Cardiac muscle cell (in vitro differentiated cells and primary cell): ENCODE measurements at places on chromosomes 3 and 15. TPM values are rescaled to one million over a fixed set of nuclear protein-coding genes. Genes with fewer than 3 reads are reported as not detected.
A peak's percentile ranks its signal among the peaks of the same experiment; 100 is the strongest.

DNA sequence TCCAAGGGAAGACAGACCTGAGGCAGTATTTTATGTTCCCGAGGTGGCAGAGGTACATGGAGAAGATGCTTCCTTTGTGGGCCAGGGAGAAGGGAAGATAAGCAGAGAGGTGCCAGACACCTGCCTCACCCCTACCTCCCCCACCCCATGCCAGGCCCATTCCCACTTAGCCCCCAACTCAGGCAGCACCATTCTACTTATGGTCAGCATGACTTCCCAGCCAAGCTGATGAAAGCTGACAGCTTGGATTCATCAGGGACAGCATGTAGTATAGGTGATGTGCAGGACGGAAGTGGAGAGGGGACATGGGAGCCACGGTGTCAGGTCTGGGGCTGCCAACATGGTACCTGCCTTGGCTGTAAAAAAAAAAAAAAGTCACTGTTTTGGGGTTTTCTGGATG, 57.5 kb upstream of the CSPG4 start:
- no peaks in the 10 kb centered on the region for H3K4me1 ChIP-seq
- H3K27me3 ChIP-seq: no peaks in the 10 kb centered on the region
- no peaks in the 10 kb centered on the region for H3K36me3 ChIP-seq
- DNase-seq: no peak
- no peak overlapping the region for H3K27ac ChIP-seq

DNA sequence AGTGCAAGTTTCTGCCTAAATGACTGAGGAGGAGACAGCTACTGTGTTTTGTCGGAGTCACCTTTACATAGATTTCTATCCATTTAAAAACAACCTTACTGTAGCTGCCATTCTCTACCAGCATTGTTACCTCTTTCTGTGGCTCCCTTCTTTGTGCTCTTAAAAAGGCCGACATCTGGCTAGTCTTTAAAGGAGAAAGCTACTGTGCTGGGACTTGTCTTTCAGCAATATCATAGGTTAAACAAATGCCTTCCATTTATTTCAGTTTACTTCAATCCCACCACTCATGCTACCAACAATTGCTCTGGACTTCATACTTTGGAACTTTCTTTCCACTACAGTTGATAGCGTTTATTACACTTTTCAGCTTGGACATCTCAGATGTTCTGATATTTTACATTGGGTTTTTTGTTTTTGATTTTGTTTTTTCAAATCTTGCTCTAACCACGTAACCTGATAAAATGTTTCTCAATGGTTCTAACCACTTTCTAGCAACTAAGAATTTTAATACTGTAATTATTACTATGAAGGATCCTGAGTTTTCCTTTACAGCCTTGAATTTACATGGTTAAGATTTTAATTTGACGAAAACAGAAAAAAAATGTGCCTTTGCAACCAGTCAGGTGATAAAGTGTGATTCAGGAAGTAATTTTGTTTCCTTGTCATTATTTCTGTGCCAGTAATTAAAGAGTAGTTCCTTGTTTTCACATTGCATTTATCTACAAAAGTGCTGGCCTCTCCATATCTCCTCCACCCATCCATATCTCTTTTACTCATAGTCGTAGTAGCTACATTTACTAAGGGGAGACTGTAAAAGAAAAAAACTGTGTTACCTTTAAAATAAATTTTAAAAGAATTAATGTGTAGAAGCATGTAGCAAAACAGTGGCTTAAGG, 1.3 kb upstream of the CBLB start:
- peak overlapping the region; percentile 91 for H3K4me3 ChIP-seq
- H3K4me1 ChIP-seq: peaks cover 33% of the 10 kb centered on the region
- peaks cover 2% of the 10 kb centered on the region for H3K36me3 ChIP-seq
- H3K27me3 ChIP-seq: no peaks in the 10 kb centered on the region
- H3K27ac ChIP-seq: peak overlapping the region; percentile 85

GRCh38 chr3:116148881-116149851, 296.1 kb downstream of the LSAMP start:
- H3K27me3 ChIP-seq: no peaks in the 10 kb centered on the region
- H3K27ac ChIP-seq: no peak overlapping the region
- H3K4me1 ChIP-seq: no peaks in the 10 kb centered on the region
- DNase-seq: no peak
- H3K36me3 ChIP-seq: no peaks in the 10 kb centered on the region

DNA sequence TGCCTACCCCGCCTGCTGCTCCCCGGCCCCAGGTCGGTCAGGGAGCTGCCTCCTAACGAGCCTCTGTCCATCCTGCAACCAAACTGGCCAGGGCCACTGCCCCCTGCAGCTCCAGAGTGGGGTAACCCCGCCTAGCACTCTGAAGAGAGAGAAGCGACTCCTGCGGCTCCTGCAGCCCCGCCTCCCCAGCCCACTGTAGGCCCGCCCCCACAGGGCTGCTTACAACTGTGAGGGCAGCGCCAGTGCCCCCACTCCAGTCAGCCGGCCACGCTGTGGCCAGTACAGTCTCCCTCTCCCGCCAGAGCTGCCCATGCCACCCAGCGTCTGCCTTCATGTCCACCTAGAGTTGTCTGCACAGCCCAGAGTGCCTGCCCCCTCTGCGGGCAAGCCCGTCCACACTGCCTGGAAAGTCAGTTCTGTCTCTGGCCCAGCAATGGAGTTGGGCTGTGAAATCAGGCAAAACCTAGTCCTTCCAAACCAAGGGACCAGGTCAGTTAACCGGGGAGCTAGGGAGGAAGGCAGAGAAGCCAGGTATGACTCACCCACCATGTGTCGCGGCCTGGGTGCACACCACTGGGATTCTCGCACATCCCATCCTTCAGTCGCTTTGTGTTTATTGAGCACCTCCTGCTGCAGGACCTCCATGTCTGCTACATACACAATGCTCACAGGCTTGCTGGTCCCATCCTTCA, 2.4 kb downstream of the UCN2 start:
- H3K27me3 ChIP-seq: no peaks in the 10 kb centered on the region
- DNase-seq: peak; percentile 92
- H3K36me3 ChIP-seq: no peaks in the 10 kb centered on the region
- peak overlapping the region; percentile 35 for H3K4me3 ChIP-seq

GRCh38 chr3:58027704-58028317, 19.6 kb downstream of the FLNB start:
- no peaks in the 10 kb centered on the region for H3K4me1 ChIP-seq
- no peak for DNase-seq
- H3K36me3 ChIP-seq: no peaks in the 10 kb centered on the region
- H3K4me3 ChIP-seq: no peak overlapping the region
- no peaks in the 10 kb centered on the region for H3K27me3 ChIP-seq

DNA sequence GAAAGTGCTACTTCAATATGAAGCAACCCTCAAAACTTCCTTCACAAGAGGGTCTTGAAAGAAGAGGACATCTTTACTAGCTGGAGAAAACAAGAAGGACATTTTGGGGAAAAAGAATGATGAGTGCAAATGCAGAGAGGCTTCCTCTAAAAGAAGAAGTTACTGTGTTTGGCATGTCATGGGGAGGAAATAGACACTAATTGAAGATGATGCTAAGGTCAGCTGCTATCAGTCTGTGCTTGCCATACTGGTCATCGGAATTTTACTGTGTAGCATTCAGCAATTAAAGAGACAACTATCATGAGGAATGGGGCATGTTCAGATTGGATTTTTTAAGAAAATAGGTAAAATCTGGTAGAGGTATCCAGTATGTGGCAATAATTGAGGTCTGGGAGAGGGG, 60.0 kb downstream of the THRB start:
- H3K36me3 ChIP-seq: no peaks in the 10 kb centered on the region
- peaks cover 16% of the 10 kb centered on the region for H3K4me1 ChIP-seq
- no peak for DNase-seq
- H3K4me3 ChIP-seq: no peak overlapping the region

GRCh38 chr3:57227930-57228751, 612 bp downstream of the APPL1 start:
- H3K4me1 ChIP-seq: peaks cover 10% of the 10 kb centered on the region
- H3K27me3 ChIP-seq: no peaks in the 10 kb centered on the region
- peak overlapping the region; percentile 63 for H3K27ac ChIP-seq
- H3K4me3 ChIP-seq: peak overlapping the region; percentile 73
- peak; percentile 64 for DNase-seq
- H3K36me3 ChIP-seq: no peaks in the 10 kb centered on the region

DNA sequence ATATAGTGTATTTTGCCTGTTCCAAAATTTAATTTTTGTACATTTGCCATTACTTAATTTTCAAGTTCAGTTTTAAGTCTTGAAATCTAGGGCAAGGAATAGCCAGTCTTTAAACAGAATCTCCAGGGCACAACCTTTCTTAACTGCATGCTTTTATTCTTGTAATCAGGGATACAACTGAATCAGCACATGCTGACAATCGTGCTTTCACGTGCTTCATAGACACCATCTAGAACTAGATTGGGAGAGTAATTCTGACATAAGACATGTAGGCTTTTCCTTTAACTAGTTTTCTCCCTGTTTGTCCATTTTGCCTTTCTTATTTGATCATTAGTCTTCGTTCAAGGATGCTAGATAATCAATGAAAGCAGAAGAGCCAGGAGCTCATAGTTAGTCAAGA, 650.4 kb upstream of the CADM2 start:
- no peak overlapping the region for H3K4me3 ChIP-seq
- no peak for DNase-seq
- H3K27me3 ChIP-seq: no peaks in the 10 kb centered on the region
- no peaks in the 10 kb centered on the region for H3K36me3 ChIP-seq
- no peak overlapping the region for H3K27ac ChIP-seq
- H3K4me1 ChIP-seq: no peaks in the 10 kb centered on the region

- no peaks in the 10 kb centered on the region for H3K4me1 ChIP-seq
- peak; percentile 45 for DNase-seq
- H3K36me3 ChIP-seq: peaks cover 19% of the 10 kb centered on the region
- H3K4me3 ChIP-seq: peak overlapping the region; percentile 76
- H3K27me3 ChIP-seq: no peaks in the 10 kb centered on the region
- peak overlapping the region; percentile 87 for H3K27ac ChIP-seq
Measured at GRCh38 chr15:63156755-63157117, 541 bp downstream of the RPS27L start.

- no peaks in the 10 kb centered on the region for H3K27me3 ChIP-seq
- H3K36me3 ChIP-seq: no peaks in the 10 kb centered on the region
- H3K4me3 ChIP-seq: no peak overlapping the region
- H3K4me1 ChIP-seq: no peaks in the 10 kb centered on the region
Measured at GRCh38 chr3:150998996-150999395, 26.5 kb upstream of the CLRN1 start.

SPESP1 gene
- polyA plus RNA-seq: not detected in 2 replicates

GRM7 gene
- 0.34 and 0.62 TPM in 2 replicates for polyA plus RNA-seq

ATP2B2 gene
- polyA plus RNA-seq: 0.09 and 0.22 TPM in 2 replicates
